ENCODE measurements at places on chromosomes 11 and 22.
A peak's percentile ranks its signal among the peaks of the same experiment; 100 is the strongest.

GRCh38 chr22:36212901-36213300, 11.3 kb upstream of the APOL4 start:
- DNase-seq = no peak

DNA sequence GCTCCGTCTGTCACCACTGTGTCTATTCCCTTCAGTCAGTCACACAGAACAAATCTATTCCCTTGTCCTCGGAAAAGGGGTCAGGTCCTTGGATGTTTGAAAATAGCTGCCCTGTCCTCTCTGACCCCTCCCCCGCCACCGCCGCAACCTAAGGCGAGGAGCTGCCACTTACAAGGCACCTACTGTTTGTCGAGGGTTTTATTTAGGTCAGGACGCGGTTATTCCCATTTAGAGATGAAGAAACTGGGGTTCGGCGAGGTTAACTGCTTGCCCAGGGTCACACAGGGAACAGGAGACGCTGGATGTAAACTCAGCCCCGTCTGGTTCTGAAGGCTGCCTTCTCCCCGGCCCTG, 1468.1 kb downstream of the BRD1 start:
- DNase-seq = no peak

GRCh38 chr11:76554767-76555166, 109.9 kb downstream of the EMSY start:
- DNase-seq = no peak

GRCh38 chr22:19629720-19630419, 84.4 kb upstream of the SEPTIN5 start:
- DNase-seq = peak; percentile 26

DNA sequence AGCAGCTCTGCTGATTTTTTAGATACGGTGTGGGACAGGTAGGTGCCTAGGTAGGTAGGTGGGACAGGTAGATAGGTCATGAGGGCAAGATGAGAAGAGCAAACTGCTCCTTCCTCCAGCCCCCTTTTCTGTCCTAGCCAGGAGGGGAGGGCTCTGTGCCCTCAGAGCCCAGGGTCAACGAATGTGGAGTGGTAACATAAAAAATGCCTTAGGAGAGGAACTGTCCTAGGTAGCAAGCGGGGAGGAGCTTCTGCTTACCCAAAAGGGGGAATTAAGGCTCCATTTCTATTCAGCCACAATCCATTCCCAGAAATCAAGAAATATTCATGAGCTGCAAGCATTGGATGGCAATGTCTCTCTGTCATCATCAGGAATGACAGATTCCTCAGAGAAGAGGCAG, 234.8 kb downstream of the GRIK4 start:
- no peak for DNase-seq

All from brain pericyte (primary cell).